NCI-H1105 (cell line): ENCODE measurements at places on chromosomes 11 and 22.

GRCh38 chr11:17529844-17530185 lies 14.4 kb downstream of the USH1C start:
- DNase-seq: no peak

DNA sequence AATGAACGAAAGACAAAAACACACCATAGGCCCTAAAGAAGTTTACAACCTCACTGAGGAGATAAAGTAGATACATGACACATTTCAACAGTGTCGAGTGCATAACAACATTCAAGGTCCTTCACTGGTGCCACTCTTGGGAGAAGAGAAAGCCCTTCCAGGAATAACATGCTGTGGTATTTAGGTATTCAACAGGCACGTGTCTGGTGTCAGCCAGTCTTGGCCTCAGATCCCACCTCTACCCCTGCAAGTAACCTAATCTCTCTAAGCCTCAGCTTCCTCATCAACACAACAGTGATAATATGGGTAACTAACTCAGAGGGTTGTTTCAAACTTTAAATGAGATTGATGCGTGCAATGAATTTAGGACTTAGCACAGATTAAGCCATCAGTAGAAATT lies 235.0 kb upstream of the ZC3H12C start:
- no peak for DNase-seq

DNA sequence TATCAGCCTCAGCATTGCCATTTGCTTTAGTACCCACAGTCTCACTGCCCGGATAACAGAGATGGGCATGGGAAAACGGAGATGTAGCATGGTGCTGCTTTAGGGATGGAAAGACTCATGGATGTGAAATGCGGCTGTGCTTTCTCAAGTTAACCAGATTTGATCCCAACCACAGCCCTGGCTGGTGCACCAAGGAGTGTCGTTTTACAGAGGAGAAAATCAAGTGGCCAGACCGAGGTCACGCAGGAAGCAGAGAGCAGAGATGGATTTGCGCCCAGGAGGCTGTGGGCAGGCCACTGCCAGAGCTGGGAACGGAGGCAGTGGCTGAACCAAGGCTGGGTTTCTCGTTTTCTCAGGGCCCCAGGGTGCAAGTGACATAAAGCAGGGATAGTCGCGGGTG lies 9.0 kb downstream of the MB start:
- no peak for DNase-seq

GRCh38 chr22:32985899-32986765 lies 72.0 kb downstream of the SYN3 start:
- peak; percentile 21 for DNase-seq

GRCh38 chr11:32870676-32871075 lies 21.9 kb upstream of the QSER1 start:
- peak; percentile 12 for DNase-seq
